SW 1271 (cell line): ENCODE measurements at places on chromosomes 11 and 22.
A peak's percentile ranks its signal among the peaks of the same experiment; 100 is the strongest.

- no peak for DNase-seq
Measured at GRCh38 chr11:75474878-75475766, 42.1 kb upstream of the KLHL35 start.

DNA sequence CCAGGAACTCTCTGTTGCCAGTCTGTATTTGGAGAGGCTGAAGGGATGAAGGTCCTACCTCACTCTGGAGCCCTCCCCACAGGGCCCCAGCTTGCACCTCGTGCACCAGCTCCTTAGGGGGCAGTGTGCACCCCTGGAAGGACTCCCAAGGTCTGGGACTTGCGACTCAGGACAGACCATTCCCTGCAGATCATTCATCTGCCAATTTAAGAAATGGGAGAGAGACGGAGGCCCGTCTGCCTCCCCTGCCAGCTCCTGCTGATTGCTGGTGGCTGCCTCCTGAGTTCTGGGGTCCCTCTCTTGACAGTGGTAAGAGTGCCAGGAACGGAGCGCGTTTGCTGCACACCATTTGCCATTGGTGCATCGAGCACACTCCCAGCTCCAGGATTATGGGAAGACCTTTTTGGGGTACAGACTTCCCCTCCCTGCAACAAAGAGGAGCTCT lies 27.4 kb upstream of the MALAT1 start:
- DNase-seq: peak; percentile 43

GRCh38 chr11:126575849-126576248 lies 220.4 kb downstream of the ST3GAL4 start:
- DNase-seq: no peak

DNA sequence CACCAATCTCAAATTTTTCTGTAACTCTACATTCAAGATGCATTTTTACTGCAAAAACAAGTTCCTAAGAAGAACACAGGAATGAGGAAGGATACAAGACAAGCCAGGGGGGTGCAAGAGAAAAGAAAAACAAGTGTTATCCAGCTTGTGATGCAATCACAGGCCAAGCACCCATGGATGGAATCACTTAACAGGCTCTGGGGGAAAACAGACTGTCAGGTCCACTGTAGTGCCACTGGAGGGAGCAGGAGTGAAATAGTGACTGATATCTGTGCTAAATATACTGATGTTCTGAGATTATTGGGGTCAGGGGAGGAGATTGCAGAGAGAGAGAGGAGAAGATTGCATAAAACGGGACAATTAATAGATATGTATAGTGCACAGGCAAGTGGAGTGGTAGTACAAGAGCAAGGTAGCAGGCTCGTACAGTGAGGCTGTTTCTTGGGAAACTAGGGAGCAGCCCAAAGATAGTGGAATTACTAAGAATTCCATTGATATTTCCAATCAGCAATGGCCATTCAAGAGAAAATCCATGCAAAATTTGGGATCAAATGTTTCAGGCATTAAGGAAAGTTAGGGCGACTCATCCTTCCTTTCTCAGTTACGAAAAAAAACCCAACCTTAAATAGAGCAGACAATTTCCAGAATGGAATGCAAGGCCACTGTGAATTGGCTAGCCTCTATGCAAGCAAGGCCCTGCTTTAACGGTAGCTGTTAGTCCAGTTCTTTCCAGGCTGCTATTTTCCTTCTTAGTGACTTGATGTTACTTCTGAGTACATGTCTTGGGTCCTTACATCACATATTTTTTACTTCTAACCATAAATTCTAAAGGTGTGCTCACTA lies 52.2 kb upstream of the CEP126 start:
- DNase-seq: peak; percentile 41

DNA sequence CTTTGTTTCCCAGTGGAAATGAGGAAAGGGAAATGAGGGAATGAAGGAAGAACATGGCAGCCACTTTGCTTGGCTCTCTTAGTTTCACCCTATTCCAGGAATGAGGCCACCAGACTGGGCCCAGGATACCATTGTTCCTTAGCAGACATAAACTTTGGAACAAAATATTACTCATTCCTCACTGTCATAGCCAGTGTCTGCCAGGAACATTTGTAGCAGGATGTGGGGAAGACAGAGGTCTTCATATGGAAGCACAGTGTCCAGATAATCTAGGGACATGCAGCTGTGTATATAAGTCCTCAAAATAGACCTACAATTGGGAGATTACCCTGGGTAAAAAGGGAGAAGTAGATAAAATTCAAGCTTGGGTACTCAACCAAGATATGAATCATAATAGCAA lies 15.2 kb upstream of the FUT4 start:
- no peak for DNase-seq

DNA sequence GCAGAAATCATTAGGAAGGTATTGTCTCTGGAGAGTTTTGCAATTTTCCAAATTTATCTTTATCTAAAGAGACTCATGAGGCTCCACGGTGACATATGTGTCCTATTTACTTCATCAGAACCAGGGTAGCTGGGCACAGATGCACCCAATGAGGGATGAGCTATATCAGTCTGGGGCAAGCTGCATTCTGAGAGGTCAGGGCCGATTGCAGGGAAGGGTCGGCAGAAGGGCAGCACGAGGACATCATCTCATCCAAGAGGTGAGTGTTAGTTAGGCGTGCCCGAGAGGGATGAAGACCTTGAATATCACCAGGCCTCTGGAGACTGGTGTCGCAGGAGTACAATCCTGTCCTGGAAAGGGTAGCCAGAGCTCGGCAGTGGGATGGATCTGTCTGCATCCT lies 41.0 kb upstream of the SPON1 start:
- DNase-seq: no peak

- DNase-seq: no peak
Measured at GRCh38 chr22:40595497-40596234, 40.9 kb downstream of the MRTFA start.

DNA sequence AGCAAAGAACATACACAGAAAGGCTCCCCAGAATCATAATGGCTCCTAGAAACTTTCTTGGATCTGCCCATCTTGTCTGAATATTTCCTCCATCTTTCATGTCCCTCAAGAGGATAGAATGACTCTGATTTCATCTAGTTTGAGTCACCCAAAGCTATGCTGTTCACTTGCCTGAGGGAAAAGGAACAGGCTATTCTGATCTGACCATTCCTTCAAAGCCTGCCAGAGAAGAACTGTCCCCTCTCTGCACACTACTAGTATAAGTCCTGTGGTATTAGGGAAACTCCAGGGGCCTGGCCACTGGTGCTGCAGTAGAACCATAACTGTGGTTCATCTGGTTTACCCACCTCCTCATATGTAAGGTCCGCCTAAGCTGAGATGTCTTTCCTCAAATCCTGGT lies 2.4 kb upstream of the PATE1 start:
- no peak for DNase-seq

DNA sequence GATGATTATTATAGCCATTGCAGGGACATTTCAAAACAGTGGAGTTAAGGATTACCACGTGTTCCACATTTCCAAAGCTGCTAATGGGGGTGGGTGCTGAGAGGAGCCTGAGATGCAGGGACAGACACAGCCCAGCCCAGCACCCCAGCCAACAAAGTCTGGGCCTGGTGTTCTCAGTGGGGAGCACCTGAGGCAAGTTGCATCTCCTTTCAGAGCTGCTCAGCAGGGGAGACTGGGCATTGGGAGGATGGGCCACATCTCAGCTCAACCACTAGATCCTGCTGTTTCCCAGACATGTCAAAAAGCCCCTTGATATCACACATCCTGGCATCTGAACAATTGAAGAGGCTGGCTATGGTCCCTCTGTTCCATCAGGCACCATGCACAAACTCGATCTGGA lies 458.0 kb upstream of the KIRREL3 start:
- no peak for DNase-seq

DNA sequence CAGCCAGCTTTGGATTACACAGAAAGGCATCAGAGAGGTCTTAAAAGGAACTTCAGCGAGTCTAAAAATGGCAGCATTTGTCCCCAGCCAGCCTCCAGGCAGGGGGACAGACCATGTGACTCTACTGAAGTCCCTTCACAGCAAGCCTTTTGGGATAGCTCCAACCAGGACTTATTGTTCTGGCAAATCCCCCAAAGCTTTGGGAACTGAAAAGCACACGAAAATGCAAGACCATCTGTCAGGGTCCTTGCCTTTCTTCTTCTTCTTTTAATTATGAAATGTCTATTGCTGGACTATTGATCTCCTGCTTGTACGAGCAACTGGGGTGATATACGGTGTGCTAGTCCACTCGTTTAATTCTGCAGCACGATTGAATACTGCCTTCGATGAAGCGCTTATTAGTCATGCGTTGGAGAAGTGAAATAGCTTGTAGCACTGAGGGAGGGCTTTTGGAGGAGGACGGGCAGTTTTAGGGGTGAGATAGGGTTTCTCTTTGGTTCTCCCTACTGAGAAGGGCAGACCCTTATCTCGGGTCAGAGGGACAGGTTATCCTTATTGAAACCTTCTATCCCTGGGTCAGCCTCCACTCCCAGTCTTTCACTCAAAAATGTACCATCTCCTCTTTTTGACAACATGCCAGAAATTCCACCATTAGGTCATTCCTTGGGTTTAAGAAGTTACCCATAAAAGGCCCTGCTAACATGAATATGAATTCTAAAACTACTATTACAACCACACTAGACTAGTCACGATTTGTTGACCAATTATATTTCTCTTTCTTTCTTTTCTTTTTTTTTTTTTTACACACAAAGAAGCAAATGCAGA lies 416.4 kb downstream of the MIAT start:
- DNase-seq: no peak

DNA sequence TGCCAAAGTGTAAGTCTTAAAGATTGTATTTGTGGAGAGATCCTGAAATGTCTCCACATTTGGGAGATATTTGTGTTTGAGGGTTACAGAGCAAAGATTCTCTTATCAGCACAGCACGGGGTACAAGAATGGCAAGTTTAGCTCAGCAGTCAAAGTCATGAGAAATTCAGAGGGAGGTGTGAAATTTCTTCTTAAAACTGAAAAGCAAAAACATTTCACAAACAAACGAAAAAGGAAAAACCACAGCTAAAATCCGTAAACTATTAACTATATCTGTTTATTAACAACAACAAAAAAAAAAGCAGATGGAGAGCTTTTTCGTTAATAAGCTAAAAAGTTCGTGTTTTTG lies 40.9 kb upstream of the ETS1 start:
- no peak for DNase-seq

GRCh38 chr11:31001427-31001826 lies 368.1 kb downstream of the DCDC1 start:
- no peak for DNase-seq

GRCh38 chr11:118136341-118136740 lies 16.3 kb downstream of the SCN4B start:
- no peak for DNase-seq

DNA sequence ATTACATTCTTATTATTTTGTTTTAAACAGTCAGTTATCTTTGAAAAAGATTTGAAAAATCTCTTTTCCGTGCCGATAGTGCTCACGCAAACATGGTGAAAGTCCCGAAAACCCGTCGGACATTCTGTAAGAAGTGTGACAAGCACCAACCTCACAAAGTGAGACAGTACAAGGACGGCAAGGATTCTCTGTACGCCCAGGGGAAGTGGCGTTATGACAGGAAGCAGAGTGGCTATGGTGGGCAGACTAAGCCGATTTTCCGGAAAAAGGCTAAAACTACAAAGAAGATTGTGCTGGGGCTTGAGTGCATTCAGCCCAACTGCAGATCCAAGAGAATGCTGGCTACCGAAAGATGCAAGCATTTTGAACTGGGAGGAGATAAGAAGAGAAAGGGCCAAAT lies 28.7 kb upstream of the CTSD start:
- no peak for DNase-seq

DNA sequence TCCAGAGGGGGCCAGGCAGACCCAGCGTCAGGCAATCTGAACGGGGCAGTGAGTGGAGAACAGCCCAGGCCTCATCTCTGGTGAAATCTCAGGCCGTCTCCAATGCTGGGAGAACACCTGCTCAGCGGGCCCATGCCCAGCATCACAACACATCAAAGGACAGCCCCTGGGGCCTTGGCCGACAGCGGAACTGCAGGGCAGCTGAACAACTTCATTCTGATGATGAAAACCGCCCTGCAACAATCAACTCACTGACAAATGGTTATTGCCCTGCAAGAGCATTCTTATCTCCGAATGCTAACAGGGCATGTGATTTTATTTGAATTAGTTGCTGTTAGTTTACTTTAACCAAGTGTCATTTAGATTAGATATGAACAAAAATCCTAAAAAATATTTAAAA lies 14.6 kb downstream of the CELSR1 start:
- DNase-seq: no peak

GRCh38 chr22:42080287-42080686 lies 787 bp downstream of the SMDT1 start:
- no peak for DNase-seq
